ENCODE measurements at places on chromosomes 1 and 21.

GRCh38 chr1:247824023-247824422, at the start of gene OR14A16:
Gene OR14A16, minus strand, starts transcription at chr1:247824119. Its CDS starts 8,390 bp downstream, at chr1:247815729.
- no peak for DNase-seq

DNA sequence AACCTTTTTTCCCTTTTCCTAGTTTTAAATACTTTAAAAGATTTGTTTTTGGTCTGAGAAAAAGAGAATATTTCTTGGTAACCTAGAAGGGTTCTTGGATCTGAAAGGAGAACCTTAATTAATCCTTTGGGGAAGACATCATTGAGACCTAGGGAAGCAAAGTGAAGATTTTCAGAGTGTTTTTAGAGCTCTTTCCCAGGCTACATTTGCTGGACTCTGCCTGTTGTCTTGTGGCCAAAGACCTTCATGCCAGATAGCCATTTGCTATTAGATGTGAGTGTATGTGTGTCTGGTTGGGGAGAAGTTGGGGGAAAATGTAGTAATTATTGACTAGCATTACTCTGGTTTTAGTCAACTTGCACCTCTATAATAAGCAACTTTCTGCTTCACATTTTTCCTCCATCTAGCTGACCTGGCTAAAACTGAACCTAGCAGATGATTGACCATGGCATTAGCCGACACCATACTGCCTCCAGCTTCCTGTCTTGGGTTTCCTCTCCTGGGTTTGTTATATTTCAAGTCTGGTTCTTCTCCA, 239.1 kb downstream of the USP25 start:
- no peak for DNase-seq

DNA sequence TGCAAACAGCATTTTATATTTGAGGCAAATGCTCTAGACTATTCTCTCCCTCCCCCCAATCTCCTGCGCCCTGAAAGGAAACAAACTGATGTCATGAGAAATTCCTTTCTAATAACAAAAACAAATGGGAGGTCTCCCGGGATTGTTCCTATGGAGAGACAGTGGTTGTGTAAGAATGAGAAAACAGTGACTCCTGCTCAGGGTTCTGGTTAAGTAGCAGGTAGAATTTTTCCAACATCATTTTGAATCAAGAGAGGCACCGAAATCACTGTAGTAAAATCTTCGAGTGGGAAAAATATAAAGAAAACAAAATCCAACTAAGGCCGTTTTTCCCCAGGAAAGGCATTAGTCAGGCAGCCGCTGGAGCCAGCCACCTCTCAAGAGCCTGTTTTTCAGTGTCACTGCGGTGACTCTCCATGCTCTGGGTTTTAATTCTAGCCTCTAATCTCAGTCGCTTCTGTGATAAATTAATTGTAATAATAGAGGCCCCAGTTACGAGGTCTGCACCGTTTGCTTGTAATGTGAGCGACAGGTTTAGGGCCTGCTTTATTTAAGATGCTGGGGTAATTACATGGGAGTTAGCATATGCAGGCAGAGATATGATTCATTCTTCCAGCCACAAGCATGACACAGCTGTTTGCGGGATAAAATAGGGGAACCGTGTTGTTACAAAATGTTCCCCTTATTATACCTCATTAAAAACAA, 80.3 kb downstream of the RNF220 start:
- no peak for DNase-seq

GRCh38 chr1:108012553-108012952, 47.6 kb upstream of the VAV3 start:
- DNase-seq = no peak

DNA sequence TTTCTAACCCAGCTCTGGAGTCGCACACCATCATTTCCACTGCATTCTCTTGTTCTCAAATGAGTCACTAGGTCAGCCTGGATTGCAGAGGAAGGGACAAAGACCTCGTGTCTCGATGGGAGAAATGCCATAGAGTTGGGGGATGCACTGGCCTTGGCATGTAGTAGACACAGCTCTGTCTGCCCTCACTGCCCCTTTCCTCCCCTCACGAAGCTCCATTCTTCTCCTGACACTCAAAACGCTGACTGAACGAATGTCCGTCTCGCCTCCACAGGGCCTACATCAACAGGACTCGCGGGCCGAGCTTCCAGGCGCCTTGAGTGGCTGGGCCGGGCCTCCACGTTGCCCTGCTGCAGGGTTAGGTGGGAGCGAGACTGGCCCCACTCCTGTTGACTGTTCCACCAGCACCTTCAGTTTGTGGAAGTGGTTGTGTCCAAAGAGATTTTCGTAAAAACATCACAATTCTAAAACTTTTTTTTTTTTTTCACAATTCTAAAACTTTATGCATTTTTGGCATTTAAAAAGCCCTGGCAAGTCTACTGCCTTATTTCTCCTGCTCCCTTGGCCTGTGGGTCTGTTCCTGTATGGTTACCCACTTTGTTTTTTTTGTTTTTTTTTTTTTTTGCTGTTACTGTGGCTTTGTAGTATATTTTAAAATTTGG, 18.8 kb downstream of the PKNOX1 start:
- no peak for DNase-seq

GRCh38 chr1:44484155-44484688, 79.2 kb downstream of the RNF220 start:
- no peak for DNase-seq

DNA sequence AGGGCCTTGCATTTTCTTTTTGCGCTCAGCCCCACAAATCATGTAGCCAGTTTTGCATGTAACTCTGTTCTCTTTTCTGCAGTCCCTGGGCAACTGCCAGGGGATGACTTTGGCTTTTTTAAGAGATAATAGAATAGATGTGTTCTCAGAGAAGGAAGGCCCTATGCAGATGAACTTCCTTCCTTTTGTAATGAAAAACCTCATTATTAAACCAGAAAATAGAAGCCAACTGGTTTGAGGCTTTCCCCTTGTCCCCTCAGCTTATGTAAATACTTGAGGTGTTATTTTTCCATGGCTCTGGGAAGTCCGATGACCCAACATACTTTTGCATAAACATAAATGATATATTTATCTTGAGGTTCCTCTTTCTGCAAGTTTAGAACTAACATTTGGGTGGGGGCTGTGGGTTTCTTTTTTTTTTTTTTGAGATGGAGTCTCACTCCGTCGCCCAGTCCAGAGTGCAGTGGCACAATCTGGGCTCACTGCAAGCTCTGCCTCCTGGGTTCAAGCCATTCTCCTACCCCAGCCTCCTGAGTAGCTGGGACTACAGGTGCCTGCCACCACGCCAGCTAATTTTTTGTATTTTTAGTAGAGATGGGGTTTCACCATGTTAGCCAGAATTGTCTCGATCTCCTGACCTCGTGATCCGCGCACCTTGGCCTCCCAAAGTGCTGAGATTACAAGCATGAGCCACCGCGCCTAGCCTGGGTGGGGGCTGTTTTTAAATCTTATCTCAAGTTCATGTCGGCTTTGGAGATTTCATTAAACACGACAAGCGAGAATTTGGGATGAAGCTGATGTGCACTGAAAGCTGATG, 14.4 kb upstream of the FCRL5 start:
- DNase-seq = no peak

DNA sequence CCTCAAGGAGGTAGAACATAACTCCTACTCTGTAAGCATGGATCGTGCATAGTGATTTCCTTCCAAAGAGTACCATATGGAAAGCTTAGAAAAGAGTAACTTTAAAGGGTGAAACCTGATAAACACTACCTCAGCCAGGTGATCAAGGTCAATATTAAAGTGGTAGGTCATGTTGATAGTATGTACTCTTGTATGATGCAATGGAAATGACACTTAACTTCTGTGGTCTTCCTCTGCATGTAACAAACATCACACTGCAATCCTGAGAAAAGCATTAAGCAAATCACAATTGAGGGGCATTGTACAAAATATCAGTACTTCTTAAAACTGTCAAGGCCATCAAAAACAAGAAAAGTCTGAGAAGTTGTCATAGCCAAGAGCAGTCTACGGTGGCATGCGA, 83.8 kb downstream of the LEPR start:
- no peak for DNase-seq

DNA sequence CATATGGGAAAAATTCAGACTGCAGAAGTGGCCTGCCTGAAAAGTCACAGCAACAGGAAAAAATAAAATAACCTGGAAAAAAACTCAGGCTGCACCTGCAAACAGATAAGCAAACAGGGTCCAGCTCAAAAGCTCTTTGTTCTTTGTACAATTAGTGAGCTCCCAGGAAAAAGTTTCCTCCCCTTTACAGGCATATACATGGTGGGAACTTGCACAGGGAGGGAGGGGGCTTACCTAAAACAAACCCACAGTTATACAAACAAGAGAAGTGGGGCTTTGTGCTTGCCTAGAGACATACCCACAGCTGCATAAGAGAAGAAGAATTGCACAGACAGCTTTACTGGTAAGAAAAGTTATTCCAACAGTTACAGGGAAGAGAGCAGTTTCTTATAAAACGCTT, 31.7 kb upstream of the COG2 start:
- DNase-seq = no peak

DNA sequence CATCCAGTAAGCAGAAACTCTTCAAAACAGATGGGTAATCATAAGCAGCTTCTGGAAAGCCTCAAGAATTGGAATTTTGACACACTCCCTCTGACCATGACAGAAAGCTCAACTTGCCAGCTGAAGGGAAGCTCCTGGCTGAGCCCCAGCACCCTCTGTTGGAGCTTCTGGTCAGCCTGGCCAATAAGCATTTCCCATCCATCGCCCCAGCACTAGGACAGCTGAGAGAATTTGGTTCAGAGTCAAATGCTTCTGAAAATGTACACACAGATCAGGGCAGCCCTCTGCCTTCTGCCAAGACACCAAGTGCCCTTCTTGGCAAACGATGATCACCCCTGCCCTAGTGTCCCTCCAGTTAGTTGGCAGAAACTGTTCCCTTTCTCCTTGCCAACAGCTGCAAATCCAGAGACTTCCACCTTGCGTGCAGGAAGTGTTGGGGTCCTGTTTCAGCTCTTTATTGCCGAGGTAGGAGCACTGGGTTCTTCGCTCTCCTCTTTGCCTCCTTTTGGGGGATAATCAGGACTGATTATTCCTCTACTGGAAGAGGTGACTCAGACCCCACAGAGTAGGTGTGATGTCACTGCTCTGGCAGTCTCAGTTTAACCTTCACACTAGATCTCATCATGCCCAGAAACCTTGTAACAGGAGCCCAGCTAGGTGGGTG, 11.9 kb downstream of the PIGV start:
- no peak for DNase-seq

- no peak for DNase-seq
These were observed 8.9 kb upstream of the GPR37L1 start for GRCh38 chr1:202113690-202114300.

DNA sequence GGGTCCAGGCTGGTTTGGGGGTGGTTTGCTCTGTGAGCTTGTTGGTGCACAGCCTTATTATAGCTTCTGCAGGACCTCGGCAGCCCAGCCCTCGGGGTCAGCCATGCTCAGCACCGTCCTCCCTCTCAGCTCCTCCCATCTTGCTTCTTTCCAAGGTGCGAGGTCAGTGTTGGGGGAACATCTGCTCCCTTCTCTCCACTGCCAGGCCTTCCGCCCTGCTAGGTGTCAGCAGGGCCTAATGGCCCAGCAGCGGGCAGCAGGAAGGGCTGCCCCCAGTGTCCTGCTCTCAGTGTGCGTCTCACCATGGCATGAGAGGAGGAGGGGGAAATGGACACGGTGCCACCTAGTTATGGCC, 36.5 kb upstream of the LRRC3 start:
- DNase-seq = no peak

GRCh38 chr1:245986404-245987218, 520.5 kb downstream of the SMYD3 start:
- DNase-seq = no peak
